ENCODE measurements at places on chromosomes 7 and 10.

DNA sequence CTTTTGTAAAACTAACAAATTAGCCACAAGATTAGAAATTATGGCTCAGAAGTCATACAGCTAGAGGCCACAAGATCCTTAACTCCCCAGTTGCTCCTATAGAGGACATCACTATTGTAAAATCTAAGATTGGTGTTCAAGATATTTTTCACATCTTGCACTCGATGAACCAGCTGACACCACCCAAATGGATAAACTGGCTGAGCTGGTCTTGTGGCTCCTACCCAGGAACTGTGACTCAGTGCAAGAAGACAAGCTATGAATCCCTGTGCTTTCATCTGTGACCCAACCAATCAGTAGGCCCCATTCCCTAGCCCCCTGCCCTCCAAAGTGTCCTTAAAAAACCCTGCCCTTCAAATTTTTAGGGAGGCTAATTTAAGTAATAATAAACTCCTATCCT lies 27.9 kb upstream of the R3HCC1L start:
- DNase-seq = no peak

DNA sequence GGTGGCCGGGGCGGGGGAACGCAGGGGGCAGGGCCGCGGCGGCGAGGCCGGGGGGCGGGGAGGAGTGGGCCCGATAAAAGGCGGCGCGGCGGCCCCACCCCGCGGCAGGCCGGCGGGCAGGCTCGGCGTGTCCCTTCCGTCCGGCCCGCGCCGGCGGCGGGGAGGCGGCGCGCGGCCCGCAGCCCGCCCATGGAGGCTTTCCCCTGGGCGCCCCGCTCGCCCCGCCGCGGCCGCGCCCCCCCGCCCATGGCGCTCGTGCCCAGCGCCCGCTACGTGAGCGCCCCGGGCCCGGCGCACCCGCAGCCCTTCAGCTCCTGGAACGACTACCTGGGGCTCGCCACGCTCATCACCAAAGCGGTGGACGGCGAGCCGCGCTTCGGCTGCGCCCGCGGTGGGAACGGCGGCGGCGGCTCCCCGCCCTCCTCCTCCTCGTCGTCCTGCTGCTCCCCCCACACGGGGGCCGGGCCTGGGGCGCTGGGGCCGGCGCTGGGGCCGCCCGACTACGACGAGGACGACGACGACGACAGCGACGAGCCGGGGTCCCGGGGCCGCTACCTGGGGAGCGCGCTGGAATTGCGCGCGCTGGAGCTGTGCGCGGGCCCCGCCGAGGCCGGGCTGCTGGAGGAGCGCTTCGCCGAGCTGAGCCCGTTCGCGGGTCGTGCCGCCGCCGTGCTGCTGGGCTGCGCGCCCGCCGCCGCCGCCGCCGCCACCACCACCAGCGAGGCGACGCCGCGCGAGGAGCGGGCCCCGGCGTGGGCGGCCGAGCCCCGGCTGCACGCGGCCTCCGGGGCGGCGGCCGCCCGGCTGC lies at the start of gene NANOS1:
Gene NANOS1 (plus strand): TSS at position 102 of the 808 bp plus-strand sequence. CDS start 88 bp downstream, at position 190.
- DNase-seq = peak; percentile 8

DNA sequence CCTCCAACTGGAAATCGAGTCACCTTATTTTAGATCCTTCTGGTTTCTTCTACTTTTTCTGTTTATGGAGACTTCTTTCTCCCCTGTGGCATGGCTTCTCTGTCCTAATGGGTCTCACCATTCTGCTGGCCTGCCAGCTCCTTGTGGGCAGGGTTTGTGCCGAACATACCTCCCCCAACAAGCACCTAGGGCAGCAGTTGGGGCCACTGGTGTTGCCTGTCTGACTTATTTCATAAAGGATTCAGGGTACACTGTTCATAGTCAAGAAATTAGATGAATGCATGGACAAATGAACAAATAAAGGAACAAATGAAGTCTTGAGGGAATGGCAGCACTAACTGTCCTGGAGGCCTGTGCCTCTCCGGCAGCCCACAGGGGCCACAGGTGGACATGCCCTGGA lies 55.6 kb upstream of the DOCK1 start:
- no peak for DNase-seq

GRCh38 chr7:99170065-99170729 lies 26.3 kb upstream of the SMURF1 start:
- DNase-seq = no peak

- peak; percentile 51 for DNase-seq
Observed at GRCh38 chr7:100221231-100221718, 1.5 kb downstream of the PVRIG start.

DNA sequence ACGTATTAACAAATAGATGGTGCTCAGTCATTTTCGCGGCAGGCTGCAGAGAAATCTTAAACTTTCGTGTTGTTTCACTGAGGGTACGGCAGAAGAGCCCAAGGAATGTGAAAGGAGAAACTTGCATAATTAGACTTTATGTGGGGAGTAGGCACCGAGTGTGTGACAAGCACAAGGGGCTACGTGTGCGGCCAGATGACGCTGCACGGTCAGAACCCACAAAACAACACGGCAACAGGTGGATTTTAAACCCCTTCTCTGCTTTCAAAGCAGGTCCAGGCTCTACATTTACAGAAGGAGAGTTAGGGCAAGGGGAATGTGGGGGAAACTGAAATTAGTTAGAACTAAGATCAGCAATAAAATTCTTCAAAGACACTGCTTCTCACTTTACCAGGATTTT lies 392 bp upstream of the UCN3 start:
- DNase-seq = no peak

- peak; percentile 28 for DNase-seq
Observed at GRCh38 chr7:142535123-142535779, 214.0 kb upstream of the PRSS1 start.
